ENCODE measurements at places on chromosomes 6 and 20.

DNA sequence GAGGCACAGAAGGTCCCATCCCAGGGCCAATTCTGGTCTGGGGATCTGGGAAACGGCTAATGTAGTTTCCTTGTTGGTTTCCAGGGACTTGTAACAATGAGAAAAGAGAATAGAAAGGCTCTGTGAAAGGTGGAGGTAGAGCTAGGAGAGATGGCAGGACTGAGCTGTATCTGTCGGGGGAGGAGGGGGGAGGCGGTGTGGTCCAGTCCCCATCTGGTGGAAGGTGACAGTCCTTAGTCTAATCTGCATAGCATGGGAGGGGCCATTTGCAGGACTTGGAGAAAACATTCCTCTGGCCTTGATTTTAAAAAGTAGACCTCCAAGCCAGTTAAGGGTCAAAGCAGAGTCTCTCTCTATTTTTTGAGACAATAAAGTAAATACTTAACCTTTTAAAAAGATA lies 137.1 kb downstream of the DNAH8 start:
- no peak for DNase-seq

- no peak for DNase-seq
Observed at GRCh38 chr6:118485601-118486550, 62.2 kb upstream of the PLN start.

GRCh38 chr20:58628491-58629214 lies 22.4 kb upstream of the STX16 start:
- DNase-seq, result no peak

GRCh38 chr20:34705008-34705396 lies 858 bp downstream of the TP53INP2 start:
- DNase-seq, result no peak

- no peak for DNase-seq
Observed at GRCh38 chr6:69729870-69730449, 66.8 kb downstream of the LMBRD1 start.

- DNase-seq, result no peak
Observed at GRCh38 chr20:22524393-22525015, 59.9 kb downstream of the FOXA2 start.

GRCh38 chr20:60254901-60255411 lies 296.7 kb downstream of the CDH26 start:
- no peak for DNase-seq

DNA sequence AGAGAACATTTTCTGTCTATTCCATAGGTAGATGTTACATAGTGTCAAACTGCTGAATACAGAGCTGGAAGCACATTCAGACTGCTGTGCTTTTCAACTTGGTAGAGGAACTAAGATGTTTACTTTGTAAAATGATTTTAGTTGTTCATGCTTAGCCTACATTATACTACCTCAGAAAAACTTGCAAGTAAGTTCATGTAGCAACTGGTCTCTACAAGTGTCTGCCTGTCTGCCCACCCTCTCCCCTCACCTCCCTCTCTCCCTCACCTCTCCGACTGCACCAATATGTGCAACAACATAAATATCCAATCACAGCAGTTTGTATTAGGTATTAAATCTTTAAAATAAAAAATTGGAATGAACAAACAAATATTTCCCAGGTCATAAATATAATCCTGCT lies 25.3 kb downstream of the ELOVL4 start:
- no peak for DNase-seq

- DNase-seq, result no peak
Observed at GRCh38 chr6:90249458-90249857, 47.2 kb downstream of the BACH2 start.

DNA sequence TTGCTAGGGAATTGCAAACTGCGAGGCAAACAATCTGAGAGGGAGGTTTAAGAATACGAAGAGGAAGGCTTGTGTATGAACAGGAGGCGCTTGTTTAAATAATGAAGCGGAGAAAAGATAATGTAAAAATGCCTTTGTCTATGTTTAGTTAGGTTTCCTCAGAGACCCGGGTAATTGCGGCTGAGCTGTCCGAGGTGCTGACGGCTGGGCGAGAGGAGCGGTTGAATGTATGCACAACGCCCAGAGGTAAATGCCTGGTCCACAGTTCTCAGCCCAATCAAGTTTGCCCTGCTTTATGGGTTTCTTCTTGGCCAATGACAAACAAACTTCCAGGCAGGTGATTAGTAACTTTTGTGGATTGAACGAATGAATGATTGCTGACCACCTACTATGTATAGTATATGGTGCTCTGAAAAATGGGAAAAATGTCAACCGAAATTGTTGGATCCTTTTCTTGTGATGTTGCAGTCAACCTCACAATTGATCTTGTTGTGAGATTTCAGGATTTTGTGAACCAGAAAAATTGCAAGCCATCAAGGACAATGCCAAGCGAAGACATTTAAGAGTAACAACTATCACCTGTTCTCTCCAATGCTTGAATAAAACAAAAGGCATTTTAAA lies 38.3 kb upstream of the SLC32A1 start:
- no peak for DNase-seq

DNA sequence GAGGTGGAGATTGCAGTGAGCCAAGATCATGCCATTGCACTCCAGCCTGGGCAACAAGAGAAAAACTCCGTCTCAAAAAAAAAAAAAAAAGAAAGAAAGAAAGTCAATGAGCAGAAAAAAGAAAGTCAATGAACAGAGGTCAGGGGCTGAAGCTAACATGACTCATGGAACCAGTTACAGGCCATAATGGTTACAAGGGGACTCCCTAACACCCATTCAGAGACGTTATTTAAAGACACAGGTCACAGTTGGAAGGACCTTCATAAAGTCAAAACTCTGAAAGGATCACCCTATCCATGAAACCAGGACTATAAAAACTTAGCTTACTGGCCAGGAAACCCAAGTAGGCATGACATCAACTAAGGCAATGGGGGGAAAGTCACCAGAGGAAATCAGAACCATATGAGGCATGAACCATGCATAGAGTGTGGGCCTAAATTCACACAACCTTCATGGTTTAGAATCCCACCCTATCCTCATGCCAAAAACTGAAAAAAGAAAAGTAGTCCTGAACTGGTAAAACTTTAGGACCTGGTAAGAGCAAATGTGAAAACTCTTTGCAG lies 18.2 kb downstream of the FBXL4 start:
- DNase-seq, result no peak

DNA sequence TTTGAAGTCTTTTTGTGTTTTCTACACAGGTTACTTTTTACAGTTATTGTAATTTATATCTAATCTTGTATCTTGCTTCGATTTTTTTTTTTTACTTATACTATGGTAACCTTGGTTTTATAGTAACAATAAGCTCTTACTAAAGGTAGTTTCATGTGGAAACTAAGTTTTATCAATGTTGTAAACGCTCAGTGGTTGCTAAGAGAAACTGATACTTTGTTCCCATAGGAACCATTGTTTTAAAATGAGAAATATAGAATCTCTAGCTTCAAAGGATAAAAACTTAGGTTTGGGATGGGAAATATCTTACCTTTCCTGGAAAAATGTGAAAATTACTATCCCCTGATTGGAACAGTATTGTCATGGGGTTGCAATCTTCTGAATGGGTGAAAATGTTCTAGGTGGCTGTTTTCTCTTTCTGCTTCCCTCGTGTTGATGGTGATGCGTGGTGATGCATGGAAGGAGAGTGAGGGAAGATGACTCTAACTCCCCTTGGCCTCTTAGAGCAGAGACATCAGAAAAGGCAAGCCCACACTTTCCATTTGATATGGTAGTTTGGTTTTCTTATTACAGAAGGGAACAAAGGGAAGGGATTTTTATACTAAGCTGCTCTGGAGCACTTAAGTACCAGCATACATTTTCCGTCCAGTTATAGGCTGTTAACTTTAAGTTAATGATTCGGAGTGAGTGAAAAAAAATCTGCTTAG lies 23.5 kb upstream of the BACH2 start:
- no peak for DNase-seq

DNA sequence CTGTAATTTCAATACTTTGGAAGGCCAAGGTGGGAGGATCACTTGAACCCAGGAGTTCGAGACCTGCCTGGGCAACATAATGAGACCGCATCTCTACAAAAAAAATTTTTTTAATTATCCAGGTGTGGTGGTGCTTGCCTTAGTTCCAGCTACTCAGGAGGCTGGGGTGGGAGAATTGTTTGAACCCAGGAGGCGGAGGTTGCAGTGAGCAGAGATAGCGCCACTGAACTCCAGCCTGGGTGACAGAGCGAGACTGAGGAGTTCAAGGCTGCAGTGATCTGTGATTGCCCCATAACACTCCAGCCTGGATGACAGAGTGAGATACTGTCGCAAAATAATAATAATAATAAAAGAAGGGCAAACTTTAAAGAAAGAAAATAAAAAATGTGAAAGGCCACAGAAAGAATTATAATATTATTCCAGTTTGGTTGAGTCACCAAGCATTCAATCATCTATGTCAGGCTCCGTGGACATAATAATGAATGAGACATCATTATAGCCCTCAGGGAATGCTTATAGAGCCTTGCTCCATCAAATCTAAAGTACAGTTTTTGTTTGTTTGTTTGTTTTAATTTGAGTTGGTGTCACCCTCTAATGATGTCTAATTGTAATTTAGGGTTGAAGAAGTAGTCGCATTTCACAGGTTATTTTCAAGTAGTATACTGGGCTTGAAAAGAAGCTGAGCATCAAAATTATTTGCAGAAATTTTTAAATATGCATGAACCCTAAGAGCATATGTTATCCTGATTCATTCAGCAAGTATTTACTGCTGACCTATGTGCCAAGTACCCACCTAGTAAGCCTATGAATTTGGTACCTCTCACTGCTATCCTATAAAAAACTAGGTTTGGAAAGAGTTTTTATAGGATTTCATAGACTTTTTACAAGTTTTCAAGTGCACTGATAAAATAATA lies 15.1 kb downstream of the GLYATL3 start:
- no peak for DNase-seq

GRCh38 chr6:155694419-155694790 lies 238.8 kb upstream of the NOX3 start:
- DNase-seq, result no peak

Measured in GM19239 (cell line).